ENCODE measurements at places on chromosomes 3 and 15.

GRCh38 chr3:170603770-170604510 lies 18.1 kb upstream of the SLC7A14 start:
- no peak for DNase-seq

DNA sequence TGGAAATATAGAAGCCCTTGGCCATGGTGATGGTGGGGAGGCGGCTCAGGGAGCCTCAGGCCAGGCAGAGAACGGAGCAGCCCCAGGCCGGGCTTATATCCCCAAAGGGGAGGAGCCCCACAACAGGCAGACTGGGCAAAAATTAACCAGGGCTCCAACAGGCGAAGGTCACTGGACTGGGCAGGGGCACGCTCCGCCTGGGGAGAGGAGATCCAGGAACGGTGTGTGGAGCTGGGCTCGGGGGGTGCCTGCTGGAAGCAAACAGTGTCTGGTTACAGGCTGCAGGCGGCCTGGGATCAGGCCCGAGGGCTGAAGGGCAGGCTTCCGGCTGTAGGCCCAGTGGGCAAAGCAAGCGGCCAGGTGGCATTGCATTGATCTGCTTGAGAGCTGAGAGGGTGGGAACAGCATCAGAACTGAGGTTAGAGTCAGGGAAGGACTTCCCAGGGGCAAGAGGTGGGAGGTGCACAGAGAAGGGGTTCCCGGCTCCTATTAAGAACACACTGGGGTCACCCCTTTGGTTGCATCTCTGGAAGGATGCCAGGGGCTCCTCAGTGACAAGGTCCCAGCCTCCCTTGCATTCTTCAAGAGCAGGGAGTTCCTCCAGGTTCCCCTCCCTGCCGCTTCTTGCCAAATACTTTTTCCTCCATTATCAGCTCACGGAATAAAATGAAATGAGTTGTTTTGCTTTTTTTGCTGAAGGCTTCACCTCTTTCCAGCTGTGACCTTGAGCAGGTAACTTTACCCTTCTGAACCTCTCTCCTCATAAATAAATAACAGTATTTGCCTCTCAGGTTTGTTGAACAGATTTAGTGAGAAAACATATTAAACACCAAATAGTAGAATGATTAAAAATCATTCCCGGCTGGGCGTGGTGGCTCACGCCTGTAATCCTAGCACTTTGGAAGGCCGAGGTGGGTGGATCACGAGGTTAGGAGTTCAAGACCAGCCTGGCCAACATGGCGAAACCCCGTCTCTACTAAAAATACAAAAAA lies 7.8 kb downstream of the ANPEP start:
- no peak for DNase-seq

DNA sequence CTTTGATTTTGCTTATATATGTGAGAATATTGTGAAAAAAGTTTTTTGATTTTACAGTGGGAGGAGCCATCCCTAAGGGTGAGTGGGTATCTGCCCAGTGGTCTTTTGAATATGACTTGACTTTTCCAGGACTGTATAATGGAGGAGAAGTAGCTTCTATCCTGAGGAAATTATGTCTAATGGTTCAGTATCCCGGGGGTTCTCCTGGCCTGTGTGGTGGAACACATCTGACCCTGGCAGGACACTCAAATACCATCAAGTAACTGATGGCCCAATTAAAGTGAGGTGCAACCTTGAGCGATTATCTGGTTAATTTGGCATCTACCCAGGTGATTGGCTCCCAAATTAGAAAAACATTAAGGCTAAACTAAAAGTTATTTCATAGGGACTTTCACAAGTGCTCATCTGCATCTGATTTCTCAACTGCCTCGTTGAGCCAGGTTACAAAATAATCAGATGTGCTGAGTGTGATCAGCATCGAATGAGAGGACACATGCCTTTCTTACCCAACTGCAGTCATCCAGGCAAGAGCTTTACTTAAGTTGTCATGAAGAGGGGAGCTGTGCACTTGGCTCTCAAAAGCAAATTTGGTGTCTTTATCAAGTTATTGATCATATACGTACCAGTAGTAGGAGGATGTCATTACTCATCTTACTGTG lies 201.4 kb downstream of the IL5RA start:
- no peak for DNase-seq

- no peak for DNase-seq
Observed at GRCh38 chr15:101135532-101136166, 116.2 kb downstream of the CHSY1 start.

DNA sequence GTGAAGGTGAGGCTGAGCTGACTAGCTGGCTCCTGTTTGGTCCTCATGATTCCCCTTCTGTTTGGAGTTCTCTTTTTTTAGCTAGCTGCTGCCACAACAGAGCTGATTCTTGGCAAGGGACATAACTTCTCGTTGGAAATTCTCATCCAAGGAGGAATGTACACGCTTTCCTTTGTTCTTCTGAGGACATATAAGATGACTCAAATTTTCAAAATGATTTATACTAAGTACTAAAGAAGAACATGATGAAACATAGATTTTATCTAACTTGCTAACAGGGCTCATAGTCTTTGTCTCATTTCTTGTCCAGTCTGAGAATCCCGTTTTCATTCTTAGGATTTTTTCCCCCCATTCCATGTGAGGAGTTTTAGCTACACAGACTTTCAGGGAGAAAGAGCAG lies 2.9 kb upstream of the TFG start:
- DNase-seq, result no peak

DNA sequence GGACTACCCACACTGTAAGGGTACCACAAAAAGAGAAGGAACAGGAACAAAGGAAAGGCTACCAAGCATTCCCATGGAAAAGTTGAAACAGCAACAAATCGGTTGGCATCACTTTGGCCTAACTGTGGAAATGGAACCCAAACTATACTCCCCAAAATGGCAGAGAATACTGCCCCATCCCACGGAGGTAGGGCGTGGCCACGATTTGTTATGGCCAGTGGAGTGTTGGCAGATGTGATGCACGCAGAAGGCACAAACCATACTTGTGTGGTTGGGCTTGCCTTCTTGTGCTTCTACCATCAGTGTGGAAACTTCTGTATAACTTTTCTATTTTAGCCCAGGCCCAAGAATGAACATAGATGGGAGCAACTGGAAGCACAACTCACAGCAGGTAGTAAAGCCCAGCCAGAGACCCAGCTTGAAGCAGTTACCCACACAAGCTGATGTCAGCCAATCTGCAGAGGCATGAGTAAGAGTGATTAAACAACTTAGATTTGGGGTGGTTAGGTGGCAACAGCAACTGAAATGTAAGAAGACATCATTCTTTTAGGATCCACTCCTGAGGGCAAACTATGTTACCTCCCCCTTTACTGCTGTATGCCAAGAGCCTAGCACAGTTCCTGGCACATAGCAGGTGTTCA lies 64.1 kb downstream of the BTD start:
- no peak for DNase-seq

GRCh38 chr3:165390166-165390565 lies 194.0 kb upstream of the SLITRK3 start:
- DNase-seq, result no peak

GRCh38 chr15:95825208-95825607 lies 505.3 kb upstream of the NR2F2 start:
- no peak for DNase-seq

DNA sequence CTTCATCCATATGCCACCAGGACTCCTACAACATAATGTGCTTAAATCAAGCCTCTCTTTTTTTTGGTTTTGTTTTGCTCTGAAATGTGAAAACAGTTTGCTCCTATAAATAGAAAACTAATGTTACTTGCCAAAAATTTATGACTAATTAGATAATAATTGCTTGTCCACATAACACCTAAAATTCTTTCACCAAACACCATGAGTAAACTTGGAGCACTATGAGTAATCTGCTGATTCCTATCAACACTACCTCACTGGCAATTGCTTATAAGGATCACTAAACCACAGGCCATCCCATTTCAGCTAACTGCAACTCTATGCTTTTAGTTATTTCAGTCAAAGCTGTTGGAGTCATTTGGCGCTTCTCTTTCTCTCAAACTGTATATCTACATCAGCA lies 252.7 kb downstream of the EPHA3 start:
- DNase-seq, result no peak

GRCh38 chr3:124812291-124813265 lies 74.6 kb downstream of the ITGB5 start:
- DNase-seq, result no peak

DNA sequence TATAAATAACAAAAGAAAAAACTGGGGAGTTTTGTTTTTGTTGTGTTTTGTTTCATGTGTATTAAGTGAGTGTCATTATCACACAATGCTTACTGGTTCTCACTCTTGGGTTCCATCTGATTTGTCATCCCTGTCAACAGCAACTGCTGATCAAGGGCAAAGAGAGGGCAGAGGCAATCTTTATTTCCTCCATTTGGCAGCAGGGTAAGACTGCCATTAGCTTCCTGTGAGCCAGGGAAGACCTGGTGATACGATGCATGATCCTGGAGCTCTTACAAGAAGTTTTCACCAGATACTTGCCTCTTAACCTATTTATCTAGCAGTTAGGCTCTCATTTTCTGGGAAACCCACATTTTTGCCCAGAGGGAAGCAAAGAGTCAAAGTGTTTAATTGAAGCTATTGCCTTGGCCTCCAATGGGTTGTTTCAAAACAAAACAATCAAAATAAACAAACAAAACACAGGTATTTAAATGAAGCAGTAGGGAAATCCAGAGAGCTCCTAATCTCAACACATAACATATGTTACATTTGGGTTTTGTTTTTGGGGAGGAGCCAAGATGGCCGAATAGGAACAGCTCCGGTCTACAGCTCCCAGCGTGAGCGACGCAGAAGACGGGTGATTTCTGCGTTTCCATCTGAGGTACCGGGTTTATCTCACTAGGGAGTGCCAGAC lies 529.8 kb downstream of the MAGI1 start:
- DNase-seq, result peak; percentile 13

DNA sequence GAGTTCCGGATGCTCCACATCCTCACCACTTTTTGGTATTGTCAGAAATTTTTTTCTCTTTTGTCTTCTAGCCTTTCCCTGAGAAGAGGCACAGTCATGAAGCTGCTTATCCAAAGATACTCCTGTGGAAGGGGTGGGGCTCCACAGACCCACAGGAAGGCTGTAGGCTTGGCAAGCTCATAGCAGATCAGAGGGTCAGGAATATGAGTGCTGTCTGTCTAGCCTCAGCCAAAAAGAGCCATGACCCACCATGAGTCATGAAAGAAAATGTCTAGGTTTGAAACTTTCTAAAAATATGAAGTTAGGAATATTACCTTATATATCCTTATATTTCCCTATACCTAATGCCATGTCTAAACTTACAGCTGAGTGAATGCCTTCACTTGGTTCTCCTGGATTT lies 118.2 kb upstream of the THBS1 start:
- no peak for DNase-seq

DNA sequence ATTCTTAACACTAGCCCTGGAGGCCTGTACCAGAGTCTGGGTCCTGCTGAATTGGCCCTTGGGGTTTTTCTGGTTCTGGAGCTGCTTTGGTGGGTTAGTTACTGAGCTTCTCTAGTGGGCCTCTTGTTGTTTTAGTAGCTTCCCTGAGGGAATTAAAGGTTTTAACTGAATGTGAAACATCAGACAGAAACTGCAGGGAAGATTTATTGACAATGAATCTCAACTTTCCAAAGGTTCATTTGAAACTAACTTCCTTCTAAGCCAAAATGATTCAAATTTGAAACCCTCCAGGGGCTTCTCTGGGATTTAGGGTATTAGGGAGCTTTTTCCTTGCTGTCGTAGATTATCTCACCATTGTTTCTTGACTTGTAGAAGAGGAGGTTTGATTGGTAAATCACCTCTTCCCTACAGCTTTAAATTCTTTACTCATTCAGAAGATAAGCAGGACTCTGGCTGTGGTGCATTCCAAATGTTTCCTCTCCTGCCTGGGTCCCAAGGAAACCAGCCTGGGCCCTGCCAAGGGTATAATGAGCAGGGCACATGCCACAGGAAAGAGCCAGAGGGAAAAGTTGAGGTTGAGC lies 71.0 kb downstream of the TP63 start:
- DNase-seq, result no peak

GRCh38 chr3:69193749-69194148 lies 71.4 kb upstream of the LMOD3 start:
- DNase-seq, result no peak

- DNase-seq, result no peak
Observed at GRCh38 chr15:94322141-94322540, 90.8 kb downstream of the MCTP2 start.

- DNase-seq, result peak; percentile 91
Observed at GRCh38 chr3:47522082-47522987, 8.8 kb upstream of the ELP6 start.

DNA sequence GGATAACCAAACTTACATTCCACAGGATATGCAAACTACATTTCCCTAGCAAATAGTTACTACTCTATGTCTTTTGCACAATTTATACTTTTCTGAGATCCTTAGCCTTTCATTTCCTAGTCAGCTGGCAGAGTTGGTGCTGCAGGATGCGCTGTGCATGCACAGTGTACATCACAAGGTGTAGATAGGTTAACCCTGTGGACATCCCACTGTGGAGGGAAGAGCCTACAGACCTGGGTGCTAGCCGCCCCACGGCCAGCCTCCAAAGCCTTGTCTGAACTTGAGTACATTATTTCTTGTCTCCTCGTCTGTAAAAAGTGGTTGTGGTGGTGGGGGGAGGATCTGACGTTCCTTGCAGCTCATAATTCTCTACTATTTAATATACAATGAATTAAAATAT lies 3.5 kb downstream of the TNFSF10 start:
- DNase-seq, result no peak

DNA sequence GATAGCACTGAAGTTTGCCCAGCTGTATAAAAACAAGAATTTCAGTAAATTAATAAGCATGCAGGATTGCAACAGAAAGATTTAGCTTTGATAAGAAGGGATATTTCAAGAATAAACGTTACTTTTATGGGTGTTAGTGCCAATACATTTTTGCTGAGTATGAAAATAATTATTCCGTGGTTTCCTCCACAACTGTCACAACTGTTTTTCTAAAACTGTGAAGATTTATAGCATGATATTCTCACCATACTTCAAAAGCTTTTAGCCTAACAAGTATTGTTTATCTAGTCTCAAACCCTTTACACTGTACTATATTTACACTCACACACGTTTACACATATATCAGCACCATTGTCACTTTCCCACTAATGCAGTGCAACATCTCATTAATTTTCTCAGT lies 200.5 kb downstream of the TPRG1 start:
- no peak for DNase-seq

- DNase-seq, result peak; percentile 51
Observed at GRCh38 chr3:54146506-54147239, 24.3 kb downstream of the CACNA2D3 start.

DNA sequence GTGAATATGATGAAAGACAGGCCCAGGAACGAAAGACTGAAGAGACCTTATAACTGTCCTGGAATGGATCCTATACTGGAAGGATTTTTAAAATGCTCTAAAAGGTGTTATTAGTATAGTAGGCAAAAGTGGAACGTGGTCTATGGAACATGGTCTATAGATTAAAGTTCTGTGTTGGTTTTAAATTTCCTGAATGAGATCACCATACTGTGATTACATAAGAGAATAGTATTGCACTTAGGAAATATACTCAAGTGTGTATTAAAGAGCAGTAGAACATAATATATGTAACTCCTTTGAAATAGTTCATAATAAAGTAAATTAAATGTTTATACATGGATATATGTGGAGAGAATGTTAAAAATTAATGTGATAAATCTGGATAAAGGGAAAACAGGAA lies 68.2 kb downstream of the SPRED1 start:
- DNase-seq, result no peak

- peak; percentile 80 for DNase-seq
Observed at GRCh38 chr3:48548729-48549705, 7.6 kb downstream of the PFKFB4 start.

Measured in RPMI8226 (cell line).